SK-N-MC (cell line): ENCODE measurements at places on chromosomes 1 and 21.

DNA sequence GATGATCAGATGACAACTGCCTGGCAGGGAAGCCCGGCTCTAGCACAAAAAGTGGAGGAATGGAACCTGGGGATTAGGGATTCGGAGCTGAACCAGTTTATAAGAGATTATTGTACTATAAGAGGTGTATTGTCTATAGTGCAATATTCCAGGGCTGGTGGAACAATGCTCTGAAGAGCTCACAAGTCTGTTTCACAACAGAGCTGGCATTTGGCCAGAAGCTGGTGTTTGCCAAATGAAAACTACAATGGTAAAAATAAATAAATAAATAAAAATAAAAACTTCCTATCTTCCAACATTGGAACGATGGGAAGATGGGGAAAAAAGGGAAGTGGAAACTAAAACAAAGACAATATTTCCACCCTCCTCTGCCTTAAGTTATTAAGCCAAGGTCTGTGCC lies 73.5 kb downstream of the CHODL start:
- no peak for DNase-seq

DNA sequence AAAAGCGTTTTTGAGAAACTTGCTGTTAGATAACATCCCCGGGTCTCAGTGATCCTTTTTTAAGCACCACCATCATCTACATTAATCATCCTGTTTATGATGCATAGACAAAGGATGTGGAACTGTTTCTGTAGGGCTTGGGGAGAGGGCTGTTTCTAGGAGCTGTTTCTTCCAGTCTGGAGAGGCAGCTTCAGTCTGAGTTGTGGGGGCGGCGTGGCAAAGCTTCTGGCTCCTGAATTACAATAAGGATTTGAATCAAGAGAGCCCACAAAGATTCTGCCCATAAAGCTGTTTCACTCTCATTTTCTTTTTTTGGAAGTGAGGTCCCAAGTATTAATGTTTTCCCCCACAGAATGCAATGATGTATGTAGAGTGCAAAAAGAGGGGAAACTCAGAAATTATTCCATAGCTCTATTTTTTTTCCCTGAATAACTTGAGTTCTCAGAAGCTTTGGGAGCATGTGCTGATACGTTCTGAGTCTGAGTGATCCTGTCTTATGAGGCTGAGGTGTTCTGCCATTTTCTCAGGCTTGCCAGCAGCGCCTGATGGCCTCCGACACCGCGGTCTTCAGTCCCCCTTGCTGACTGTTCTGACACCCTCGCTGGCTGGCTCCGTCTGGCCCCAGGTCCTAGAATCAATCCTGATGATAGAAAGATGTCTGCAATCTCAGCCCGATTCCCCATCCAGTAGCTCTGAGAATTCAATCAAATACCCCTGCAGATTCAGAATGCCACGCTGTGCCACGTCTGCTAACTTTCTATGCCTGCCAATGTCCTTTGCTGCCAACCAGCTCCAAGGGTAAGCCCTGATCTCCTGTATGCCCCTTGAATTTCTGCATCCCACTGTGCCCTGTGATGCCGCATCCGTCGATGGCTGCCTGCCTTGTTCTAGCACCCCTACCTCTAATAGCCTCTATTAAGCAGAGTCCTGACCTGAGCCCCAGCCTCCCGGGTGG lies 92.4 kb upstream of the AKT3 start:
- no peak for DNase-seq

GRCh38 chr1:92445865-92446264 lies 40.9 kb downstream of the GFI1 start:
- DNase-seq, result no peak

DNA sequence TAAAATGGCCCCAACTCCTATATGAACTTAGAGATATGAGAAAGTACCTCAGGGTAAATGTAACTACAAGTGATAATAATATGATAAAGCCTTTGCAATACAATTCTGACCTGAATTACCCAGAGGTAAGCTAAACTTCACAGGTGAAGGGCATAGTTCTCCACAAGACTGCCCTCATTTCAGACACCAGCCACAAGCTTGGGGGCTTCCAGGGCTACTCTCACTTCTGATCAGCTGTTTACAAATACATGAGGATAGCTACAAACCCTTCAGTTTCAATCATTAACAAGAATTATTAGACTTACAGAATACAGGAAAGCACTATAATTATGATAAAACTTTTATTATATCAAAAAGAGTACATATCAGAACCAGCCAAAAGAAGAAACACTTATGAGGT lies 18.7 kb upstream of the DPH5 start:
- no peak for DNase-seq

DNA sequence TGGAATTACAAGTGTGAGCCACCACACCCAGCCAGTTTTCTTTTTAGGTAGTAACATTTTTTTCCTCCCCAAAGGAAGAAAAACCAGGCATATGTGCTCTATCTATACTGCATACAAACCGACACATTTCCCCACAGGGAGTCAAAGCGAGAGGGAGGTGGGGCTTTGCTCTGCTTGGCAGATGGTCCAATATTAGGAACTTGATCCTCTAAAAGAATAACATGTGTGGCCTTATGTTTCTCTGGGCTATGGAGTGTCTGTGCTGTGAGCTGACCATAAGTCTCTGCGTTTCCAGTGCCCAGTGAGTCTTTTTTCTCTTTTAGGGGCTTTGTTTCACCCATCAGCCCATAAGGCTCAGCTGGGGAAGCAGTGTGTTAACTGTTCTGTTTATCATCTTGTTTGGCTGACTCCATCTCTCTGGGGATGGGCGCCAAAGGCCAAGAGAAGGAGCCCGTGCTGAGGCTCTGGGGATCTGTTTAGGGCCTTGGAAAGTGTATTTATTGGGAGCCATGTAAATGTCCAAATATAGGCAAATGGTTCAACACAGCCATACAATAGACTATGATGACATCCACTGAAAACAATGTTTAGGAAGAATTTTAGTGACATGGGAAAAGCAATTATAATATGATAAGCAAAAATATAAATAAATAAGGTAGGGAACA lies 20.2 kb downstream of the LMOD1 start:
- no peak for DNase-seq

GRCh38 chr1:208131621-208132286 lies 112.4 kb downstream of the PLXNA2 start:
- no peak for DNase-seq

DNA sequence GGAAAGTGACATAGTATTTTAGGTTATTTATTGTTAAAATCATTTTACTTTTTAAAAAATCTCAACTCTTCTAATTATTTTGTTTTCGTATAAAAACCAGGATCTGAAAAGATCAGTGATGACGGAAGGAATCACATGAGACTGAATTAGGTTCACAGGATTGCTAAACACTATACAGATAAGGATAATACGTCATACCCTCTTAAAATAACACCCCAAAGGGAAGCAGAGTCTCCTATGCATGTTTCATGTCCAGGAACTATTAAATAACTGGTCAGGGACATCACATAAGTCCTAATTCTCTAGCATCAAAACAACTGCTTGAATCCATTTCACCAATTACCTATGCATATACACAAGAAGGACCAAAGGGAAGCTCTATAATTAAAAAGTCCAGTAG lies 84.9 kb downstream of the FOXJ3 start:
- DNase-seq, result no peak

- no peak for DNase-seq
Measured at GRCh38 chr1:175597969-175598765, 145.2 kb downstream of the TNR start.

DNA sequence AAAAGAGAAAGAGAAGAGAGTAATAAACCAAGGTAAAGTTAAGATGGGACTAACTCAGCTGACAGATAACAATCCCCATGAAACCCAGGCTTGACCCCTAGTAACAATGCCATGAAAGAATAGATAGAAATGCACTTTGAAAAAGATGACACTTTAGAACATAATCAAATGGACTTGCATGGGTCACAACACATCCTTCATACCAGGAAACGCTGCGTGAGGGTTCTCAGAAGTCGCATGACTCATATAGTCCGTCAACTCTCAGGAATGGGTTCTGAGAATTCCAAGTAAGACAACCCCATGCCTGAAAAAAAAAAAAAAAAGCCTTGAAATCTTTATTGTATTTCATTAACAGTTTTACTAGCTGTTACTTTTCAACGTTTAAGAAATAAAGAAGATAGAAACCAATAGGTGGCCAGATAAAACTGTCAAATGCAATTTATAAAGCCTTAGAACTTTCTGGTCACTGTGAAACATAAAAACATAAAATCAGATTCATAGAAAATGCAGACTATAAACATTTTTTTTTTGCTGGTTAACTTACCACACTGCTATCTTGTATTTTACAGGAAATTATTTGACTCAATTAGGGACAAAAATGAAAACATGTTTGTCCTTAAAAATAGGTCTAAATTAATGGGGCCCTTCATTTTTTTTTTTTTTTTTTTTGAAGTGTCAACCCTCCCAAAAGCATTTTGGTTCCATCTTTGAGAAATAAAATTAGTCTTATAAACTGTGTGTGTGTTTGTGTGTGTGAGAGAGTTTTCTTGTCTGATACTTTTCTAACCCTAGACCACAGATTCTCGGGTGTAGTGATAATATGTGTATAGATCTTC lies 202.1 kb downstream of the NCAM2 start:
- no peak for DNase-seq

DNA sequence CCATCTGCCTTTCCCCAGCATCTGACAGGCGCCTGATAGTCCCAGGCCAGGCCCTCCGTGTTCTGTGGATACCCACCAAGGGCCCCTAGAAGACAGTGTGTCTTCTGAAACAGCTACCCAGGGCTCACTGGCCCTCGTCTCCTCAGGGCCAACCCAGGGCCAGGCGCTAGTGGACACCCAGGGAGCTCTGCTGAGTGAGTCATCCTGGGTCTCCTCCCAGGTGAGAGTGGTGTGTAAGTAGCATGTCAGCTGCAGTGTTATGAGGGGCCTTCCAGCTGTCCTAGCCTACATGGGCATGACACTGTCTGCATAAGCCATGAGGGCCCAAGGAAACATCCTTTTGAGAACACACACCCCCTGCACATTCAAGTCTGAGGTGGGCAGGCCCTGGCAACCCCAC lies 36.7 kb downstream of the CHD5 start:
- no peak for DNase-seq

GRCh38 chr1:170241266-170241851 lies 95.6 kb downstream of the NTMT2 start:
- DNase-seq, result no peak

- no peak for DNase-seq
Measured at GRCh38 chr1:167821969-167822685, 91.8 kb downstream of the ADCY10 start.

GRCh38 chr1:30754684-30755171 lies 2.8 kb downstream of the LAPTM5 start:
- no peak for DNase-seq

DNA sequence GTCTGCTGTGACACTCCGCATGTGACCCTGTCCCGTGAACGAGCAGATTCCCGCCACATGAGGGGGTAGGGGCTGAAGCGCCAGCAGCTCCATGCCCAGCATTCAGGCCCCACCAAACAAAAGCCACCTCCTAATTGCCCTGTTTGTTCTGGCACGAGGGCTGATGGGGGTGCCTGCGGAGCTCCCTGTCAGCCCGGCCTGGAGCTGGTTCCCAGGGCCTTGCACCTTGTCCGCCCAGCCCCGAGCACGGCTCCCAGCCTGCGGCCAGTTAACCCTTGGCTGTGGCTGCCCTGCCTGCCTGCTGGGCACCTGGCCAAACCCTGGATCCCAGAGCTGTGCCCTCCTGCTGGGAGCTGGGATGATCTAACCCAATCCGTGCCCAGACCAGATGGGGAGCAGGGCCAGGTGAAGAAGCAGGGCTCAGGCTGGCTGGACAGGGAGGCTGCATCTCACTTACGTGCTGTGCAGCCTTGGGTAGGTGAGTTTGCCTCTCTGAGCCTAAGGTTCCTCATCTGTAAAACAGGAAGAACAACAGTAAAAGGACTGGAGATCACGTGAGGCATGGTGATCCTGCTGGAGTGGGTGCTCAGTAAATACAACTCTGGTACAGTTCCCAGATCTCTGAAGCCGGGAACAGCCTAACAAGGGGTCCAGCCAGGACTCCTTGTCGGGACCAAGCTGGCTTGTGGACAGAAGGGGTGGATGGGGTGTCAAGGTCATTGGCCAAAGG lies 110.9 kb upstream of the IFFO2 start:
- DNase-seq, result no peak

DNA sequence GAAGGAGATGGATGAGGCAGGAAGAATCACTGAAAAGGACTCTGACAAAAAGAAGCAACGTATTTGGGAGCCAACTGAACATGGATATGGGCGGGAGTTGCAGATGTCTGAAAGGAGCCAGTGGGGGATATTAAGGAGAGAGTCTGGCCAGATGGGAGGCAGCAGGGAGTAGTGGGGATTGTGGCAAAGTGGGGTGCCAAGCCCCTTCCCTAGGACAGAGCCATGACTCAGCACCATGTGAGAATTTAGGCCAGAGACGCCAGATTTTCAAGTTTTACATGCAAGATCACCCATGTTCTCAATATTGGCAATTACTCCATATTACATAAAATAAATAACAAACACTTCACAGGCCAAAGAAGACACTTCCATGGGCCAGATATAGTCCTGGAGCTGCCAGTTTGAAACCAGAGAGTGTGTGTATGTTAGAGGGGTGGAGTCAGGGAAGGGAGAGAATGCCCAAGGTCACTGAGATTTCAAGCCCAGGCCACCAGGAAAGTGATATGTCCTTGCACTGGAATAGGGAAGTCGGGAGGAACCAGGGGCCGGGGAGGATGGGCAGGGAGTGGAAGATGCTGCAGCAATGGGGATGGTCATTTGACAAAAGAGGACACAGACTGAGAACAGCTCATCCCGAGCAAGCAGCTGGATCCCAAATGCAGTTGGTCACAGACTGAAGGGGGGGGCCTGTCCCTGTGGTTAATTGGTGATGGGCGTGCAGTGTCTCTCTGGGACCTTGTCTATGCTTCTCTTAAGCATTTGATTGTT lies 23.5 kb downstream of the TMEM51 start:
- no peak for DNase-seq

DNA sequence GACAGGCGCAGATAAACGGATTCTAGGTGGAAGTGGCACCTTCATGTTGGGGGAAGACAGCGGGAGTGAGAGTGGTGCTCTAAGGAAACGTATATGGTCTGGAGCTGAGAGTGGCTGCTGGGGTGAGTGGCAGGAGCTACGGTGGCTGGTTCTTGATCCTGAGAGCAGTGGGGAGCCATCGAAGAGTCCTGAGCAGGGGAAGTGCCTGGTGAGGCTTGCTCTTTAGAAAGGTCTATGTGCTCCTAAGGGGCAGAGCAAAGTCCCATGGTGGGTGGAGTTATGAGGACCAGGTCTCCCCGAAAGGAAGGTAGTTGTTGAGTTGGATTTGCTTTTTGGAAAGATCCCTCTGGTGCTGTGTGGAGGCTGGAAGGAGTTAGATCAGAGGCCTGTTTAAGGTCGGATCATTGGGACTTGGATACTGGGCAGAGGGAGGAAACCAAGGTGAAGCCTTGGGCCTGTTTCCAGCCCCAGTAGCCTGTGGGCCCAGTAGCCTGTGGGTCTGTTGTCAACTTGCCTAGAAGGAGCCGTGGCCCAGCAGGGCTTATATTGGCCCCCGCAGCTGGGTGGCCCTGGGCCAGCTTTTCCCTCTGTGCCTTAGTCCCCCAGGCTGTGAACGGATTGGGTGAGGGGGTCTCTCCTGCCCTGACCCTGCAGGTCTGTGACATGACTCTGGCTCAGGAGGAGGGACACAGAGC lies 33.0 kb downstream of the ACOT11 start:
- DNase-seq, result no peak

DNA sequence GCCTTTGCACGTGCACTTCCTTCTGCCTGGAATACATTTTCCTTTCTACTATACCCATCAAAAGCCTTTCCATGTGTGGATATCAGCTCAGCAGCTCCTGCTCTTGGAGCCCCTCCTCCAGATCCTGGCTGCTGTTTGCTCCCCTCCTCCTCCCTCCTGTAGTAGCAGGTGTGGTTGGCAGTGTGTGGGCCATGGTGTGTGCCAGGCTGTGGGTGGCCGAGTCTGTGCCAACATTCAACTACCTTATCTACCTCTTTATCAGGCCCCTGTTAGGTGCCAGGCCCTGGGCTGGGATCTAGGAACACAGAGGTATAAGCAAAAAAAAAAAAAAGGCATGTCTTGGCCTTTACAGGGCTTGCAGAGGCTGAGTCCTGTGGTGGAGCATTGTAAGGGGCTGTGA lies 180.6 kb upstream of the JUN start:
- DNase-seq, result no peak
